Left lung (tissue), 14 donors: ENCODE measurements at places on chromosomes 1 and 21. TPM values are rescaled to one million over a fixed set of nuclear protein-coding genes. Genes with fewer than 3 reads are reported as not detected.

- no peaks in the 10 kb centered on the region for H3K36me3 ChIP-seq
- no peak overlapping the region for H3K27ac ChIP-seq
- H3K4me3 ChIP-seq, result no peak overlapping the region
- no peak for DNase-seq
Measured at GRCh38 chr1:156691191-156691590, 14.0 kb upstream of the NES start.

DNA sequence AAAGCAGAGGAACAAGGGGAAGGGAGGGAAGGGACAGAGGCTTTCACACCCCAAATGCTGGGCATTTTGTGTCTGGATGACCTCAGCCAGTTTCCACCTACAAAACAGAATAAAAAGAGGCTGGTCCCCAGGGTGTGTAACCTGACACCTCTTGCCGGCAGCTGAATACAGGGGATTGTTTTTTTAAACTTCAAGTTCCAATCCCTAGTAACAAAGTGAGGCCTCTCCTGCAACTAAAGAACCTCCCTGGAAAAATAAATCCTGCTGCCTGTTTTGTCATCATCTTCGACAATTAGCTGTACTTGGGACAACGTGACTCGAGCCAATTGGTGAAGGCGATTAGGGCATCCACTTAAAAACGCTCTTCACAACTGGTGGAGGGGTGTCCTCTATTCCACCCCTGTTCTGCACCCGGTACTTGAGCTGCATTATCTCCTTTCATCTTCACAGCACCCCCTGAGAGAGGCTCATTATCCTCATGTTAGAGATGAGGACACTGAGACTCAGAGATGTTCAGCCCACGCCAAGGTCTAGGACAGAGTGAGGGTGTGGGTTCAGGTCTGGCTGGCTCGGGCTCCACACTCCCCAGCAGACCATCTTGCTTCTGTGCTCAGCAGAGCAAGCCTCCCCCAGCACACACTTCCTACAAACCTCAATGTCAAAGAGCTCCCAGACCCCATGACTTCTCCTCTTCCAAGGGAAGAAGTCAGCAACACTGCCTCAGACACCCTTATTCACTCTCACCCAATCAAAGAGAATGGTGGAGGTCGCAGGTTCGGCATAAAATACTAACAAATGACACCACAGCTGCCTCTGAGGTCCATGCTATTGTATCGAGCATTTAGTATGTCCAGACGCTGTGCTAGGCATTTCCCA, 15.2 kb downstream of the ITPKB start:
- no peaks in the 10 kb centered on the region for H3K27me3 ChIP-seq
- peaks cover 29% of the 10 kb centered on the region for H3K36me3 ChIP-seq
- DNase-seq, result peak; percentile 66
- H3K4me3 ChIP-seq, result no peak overlapping the region

DNA sequence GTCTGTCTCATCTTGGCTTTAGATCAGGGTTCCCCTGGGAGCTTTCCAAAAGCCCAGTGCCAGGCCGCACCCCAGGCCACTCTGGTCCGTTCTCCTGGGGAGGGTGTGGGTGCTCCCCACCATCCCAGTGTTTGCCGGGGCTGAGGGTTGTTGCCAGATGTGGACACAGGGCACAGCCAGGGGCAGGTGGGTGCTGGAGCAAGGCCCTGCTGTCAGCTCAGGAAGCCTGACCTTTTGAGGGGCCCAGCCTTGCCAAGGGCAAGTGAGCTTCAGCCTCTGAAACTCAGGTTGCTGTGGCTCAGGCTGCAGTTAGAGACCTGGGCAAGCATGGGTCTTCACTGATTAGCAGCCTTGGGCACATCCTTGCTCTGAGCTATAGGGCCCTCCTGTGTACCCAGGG, 22.8 kb upstream of the ZBTB21 start:
- H3K27ac ChIP-seq, result no peak overlapping the region
- no peaks in the 10 kb centered on the region for H3K36me3 ChIP-seq
- DNase-seq, result peak; percentile 27
- H3K4me1 ChIP-seq, result no peaks in the 10 kb centered on the region

- peaks cover 14% of the 10 kb centered on the region for H3K4me1 ChIP-seq
- no peaks in the 10 kb centered on the region for H3K36me3 ChIP-seq
- H3K27me3 ChIP-seq, result no peaks in the 10 kb centered on the region
- H3K4me3 ChIP-seq, result no peak overlapping the region
Measured at GRCh38 chr1:85317560-85317959, 41.1 kb upstream of the BCL10 start.

DNA sequence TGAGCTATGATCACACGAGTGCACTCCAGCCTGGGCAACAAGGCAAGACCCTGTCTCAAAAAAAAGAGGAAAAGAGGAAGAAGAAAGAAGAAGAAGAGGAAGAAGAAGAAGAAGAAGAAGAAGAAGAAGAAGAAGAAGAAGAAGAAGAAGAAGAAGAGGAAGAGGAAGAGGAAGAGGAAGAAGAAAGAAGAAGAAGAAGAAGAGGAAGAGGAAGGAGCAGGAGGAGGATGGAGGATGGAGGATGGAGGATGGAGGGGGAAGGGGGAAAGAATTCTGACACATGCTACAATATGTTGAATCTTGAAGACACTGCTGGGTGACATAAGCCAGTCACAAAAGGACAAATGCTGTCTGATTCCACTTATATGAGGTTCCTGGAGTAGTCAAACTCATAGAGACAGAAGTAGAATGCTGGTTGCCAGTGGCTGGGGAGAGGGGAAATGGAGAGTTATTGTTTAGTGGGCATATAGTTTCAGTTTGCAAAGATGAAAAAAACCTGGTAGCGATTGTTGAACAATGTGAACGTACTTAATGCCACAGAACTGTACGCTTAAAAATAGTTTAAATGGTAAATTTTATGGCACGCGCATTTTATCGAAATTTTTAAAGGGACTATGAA, 47.3 kb upstream of the COA6 start:
- peaks cover 20% of the 10 kb centered on the region for H3K27me3 ChIP-seq
- no peak for DNase-seq
- H3K4me3 ChIP-seq, result peak overlapping the region; percentile 14
- peaks cover 17% of the 10 kb centered on the region for H3K4me1 ChIP-seq
- H3K27ac ChIP-seq, result no peak overlapping the region

DNA sequence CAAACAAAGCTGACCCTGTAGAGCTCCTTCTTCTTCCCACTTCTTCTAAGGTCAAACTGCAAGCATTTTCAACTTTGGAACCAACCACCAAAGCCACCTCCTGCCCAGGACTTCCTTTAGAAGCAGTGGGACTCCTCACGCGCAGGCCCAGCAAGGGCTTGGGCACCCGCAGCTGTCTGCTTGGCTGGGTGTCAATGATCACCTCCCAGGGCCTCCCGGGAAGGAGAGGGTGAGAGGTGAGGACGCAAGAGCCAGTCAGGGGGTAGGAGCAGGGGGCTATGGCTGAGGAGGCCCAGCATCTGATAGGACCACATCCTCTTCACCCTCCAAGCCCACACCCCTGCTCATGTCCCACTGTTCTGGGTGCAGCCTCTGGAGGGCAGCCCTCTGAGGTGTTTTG, 10.2 kb downstream of the KLHL21 start:
- no peak for DNase-seq
- no peak overlapping the region for H3K27ac ChIP-seq
- no peaks in the 10 kb centered on the region for H3K27me3 ChIP-seq
- no peak overlapping the region for H3K4me3 ChIP-seq
- H3K36me3 ChIP-seq, result peaks cover 100% of the 10 kb centered on the region

- H3K4me1 ChIP-seq, result peaks cover 17% of the 10 kb centered on the region
- H3K4me3 ChIP-seq, result no peak overlapping the region
- no peaks in the 10 kb centered on the region for H3K36me3 ChIP-seq
Measured at GRCh38 chr1:42282867-42283583, 52.0 kb downstream of the FOXJ3 start.

GRCh38 chr1:161111117-161111516, 6.7 kb downstream of the PFDN2 start:
- peaks cover 9% of the 10 kb centered on the region for H3K36me3 ChIP-seq
- no peak for DNase-seq
- peaks cover 53% of the 10 kb centered on the region for H3K4me1 ChIP-seq
- no peaks in the 10 kb centered on the region for H3K27me3 ChIP-seq

GRCh38 chr1:178146436-178146835, 52.5 kb downstream of the RASAL2 start:
- H3K4me3 ChIP-seq, result no peak overlapping the region
- DNase-seq, result no peak

CLDN17 gene
- total RNA-seq, result not detected
